Stimulated activated CD4-positive, alpha-beta T cell treated with anti-CD3 and anti-CD28 coated beads, TNF-alpha, amount 100 ng/mL, for 48 hours (primary cell): ENCODE measurements at places on chromosomes 2 and 18.

DNA sequence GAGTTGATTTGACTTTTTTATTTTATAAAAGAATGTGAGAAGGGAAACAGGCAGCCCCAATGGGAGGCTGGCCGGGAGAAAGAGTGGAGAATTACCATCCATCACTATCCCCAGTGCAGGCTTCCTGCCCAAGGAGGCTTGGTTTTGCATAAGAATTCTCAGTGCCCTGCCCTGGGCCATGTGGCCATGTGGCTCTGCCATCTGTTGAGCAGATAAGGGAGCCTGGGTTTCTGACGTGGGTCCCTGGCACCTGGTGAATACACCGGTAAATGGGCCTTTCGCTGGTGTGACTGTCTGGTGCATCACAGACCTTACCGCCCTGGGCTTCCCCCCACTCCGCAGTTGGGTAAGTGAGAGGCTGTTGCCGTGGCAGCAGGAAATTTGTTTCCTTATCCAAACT, 54.5 kb upstream of the TMEM163 start:
- DNase-seq = no peak

DNA sequence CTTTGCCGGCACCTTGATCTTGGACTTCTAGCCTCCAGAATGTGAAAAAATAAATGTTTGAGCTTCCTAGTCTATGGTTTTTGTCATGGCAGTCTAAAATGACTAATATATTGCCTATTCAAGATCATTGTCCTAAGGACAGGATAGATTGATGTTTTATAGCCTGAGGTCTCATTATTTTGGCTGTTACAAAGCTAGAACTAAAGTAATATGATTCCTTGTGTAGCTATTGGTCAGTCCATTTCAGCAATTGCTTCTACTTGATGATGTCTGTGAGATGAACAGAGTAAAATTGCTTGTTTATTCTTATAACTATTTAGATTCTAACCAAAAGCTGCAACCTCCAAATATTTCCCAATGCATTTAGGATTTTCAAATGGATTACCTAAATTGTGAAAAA, 145.0 kb downstream of the HRH4 start:
- no peak for DNase-seq

GRCh38 chr2:9771101-9771449, 72.2 kb upstream of the TAF1B start:
- DNase-seq = no peak

- DNase-seq = no peak
Observed at GRCh38 chr2:69165091-69165880, 152.3 kb downstream of the ANTXR1 start.

- no peak for DNase-seq
Observed at GRCh38 chr2:62933398-62933917, 117.2 kb upstream of the OTX1 start.

GRCh38 chr18:36391426-36392145, 94.1 kb downstream of the FHOD3 start:
- DNase-seq = no peak

DNA sequence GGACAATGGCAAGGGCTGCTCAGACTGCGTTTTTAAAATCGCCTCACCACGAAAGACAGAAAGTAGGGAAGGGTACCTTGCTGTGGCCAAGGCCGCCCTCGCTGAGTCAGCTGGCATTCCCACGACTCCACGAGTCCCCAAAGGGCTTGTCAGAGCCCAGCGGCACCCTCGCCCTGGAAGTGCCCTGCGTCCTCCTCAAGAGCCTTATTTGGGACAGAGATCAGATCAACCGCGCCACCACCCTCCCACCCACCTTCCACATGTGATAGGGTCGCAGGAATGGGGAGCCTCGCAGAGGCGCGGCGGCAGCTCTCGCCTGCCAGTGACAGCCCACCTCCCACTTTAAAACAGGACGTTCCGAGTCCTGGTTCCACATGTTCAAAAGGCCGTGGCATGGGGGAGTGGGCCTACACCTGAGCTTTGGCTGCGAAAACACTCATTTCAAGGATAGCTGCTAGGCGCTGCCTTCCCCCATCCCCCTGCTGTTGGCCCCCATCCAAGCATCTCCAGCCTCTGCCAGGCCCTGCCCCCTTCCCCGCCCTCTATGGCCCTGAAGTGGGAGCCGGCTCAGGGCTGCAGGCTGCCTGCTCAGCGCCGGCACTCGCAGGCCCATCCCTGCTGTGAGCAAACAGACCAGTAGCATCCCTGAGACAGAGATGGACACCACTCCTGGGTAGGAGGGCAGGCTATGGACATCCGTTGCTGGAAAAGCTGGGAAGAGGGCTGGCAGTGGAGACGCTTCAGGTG, 38.1 kb upstream of the ARHGEF4 start:
- DNase-seq = no peak

DNA sequence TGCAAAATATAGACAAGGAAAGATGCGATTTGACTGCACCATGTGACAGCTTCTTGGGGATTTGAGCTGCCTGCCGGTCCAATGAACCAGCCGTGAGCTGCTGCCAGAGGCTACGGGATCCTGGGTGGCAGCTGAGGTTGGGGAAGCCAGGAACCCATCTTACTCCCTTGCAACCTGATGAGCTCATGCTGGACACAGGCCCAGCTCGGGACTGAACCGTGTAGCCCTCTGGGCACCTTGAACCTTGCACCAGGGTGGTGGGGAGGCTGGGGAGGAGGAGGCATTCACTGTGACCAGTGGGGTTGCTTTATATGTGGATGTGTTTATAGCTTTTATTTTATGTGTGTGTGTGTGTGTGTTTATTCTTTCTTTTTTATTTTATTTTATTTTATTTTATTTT, 9.1 kb downstream of the ALPI start:
- no peak for DNase-seq

DNA sequence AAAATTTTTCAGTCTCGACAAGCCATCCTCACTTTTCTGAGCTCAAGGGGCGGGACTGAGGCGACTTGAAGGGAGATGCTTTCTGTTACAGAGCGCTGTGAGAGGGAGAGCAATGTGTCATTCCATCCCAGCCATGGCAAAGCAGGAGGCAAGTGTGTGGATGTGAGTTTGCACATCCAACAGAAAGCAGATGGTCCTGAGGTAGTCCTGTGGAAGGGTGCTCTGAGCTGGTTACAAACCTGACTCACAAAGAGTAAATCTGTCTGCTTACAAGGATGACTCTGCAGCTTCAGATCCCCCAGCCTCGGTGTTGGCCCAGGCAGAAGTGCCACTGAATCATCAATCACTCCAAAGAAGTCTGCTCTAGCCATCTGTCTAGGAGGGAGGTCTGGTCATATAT, 482.0 kb upstream of the DCC start:
- no peak for DNase-seq

- DNase-seq = no peak
Observed at GRCh38 chr2:172366596-172367150, 60.7 kb upstream of the ITGA6 start.

- DNase-seq = no peak
Observed at GRCh38 chr18:56716692-56717146, 65.6 kb downstream of the WDR7 start.

GRCh38 chr18:13616525-13617035, 109.8 kb downstream of the FAM210A start:
- no peak for DNase-seq

GRCh38 chr2:236177967-236178889, 10.0 kb upstream of the GBX2 start:
- DNase-seq = no peak

DNA sequence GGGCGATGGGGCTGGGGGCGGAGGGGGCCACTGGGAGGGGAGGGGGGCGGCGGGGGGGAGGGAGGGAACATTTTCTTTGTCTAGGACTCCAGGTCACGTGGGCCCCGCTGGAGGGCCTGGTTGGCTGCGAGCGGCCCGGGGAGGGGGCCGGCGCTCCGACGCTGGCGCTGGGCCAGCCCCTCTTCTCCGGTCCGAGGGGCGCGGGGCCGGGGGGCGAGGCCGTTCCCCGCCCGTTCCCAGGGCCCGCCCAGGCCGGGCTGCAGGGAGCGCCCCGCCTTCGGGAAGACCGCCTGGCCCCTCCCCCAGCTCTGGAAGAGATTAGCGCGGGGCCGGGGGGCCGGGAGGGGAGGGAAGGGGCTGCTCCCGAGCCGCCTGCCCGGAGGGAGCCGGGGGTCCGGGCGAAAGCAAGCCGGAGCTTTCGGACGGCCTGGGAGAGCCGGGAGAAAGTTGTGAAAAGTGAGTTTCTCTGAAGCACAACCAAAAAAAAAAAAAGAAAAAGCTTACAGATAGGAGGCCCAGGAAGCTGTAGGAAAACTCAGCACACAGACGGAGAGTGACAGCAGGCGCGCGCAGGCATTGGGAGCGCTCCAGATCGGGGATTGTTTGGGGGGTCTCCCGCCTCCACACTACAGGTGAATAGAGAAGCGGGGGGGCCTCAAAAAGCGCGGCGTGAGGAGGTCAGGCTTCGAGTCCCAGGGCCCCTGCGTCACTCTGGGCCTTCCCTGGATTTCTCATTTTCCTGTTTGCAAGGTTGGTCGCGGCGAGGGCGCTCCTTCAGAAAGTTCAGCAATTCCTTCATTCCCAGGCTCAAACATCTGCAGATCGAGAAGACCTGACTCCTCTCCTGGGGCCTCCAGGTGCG, 84.1 kb upstream of the POMC start:
- DNase-seq = no peak

DNA sequence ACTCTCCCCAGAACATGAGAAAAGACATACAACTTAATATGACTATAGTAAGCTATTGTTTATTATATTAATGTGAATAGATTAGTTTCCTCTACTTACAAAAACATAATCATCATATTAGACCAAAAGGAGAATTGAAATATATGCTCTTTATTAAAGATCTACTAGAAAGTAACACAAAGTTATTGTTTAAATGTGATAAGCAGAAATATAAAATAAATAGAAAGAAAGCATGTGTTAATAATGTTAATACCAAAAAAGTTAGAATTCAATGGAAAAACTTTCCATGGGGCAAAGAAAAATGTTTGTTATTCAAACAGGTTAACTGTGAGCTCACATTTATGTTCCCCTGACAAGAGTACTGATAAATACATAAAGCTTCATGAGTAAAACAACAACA, 421.4 kb upstream of the UBE2E3 start:
- DNase-seq = no peak

- DNase-seq = no peak
Observed at GRCh38 chr18:78528411-78529258, 451.0 kb upstream of the SALL3 start.

DNA sequence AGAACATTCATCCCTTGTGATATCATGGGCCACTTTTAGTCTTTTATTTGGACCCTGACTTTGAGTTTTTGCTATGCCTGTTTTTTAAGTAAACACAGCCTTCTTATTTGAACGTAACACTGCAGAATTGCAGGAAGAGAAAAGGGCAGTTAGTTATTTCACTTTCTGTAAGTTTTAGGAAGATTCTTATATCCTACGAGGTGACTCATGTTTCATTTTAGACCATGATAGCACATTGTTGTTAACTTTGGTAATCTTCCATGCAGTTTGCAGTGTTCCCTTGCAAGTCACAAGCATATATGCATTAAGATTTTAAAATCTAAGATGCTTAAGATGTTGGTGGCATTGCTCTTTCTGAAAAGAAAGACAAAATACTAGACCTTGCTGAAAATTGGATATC, 128.6 kb upstream of the EPC2 start:
- DNase-seq = no peak

- DNase-seq = peak; percentile 3
Observed at GRCh38 chr18:56747032-56747658, 96.0 kb downstream of the WDR7 start.

DNA sequence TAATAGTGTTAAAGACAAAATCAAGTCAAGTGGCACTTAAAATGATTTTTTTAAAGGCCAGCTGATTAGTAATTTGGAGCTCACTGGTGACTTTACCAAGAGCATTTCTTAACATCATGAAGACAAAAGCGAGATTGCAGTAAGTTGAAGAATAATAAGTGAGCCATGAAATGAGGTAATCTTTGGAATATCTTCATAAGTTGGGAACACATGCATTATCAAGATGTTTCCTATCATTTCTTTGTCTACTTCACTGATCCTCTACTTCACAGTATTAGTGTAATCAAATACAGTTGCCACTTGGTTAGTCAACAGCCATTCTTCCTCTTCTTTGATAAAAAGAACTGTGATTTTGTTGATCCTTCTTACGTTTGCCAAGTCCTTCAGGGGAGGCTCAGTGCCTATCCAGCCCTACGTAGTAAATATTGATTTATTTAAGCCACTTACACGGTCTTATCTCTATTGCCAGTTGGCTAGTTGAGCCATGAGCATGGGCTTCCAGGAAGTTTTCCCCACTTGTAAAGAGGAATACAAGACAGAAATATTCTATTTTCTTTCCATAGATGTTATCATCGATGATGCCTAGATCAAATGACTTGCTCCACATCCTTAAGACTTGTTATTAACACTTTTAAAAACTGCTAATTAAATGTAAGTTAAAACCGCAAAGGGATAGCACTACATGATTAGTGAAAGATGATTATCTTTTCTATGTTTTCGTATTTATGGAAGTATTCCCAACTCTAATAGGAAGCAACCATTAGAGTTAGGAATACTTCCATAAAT, 46.1 kb downstream of the YES1 start:
- no peak for DNase-seq

DNA sequence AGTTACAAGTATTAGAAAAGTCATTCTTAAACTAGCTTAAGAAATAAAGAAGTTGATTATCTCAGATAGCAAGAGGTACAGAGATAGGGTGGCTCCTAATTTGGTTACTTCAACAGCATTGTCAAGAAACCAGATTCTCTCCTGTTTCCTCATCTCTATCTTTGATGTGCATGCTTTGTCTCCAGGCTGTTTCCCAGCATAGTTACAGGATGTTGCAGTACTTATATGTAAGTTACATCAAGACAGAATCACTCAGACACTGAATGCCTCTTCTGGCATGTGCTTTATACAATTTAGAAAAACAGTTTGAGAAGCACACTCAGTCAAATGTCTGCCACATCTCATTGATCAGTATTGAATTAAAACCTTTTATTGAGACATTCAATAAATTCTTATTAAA, 189.5 kb upstream of the UBE2E3 start:
- DNase-seq = no peak

- DNase-seq = no peak
Observed at GRCh38 chr2:144032566-144032965, 487.4 kb downstream of the ZEB2 start.

GRCh38 chr2:40028792-40029488, 249.9 kb upstream of the THUMPD2 start:
- DNase-seq = no peak

DNA sequence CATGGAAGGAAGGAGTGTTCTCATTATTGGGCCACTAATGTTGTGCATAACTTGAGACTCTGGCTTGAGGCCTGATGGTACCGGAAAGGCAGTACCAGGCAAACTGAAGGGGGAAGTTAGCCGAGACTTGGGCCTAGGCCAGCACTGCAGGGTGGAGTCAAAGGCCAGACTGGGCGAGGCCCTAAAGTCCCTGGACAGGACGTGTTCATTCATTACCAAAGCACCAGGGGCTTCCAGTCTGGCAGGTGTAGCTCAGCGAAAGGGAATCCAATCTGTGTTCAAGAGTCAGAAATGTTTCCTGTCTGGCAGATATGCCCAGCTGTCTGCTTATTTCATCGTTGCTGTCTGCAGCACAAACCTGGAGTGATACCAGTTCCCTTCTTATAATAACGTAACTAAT, 4.7 kb upstream of the ITSN2 start:
- DNase-seq = no peak
